CD8-positive, alpha-beta memory T cell (primary cell): ENCODE measurements at places on chromosomes 7 and 10.
A peak's percentile ranks its signal among the peaks of the same experiment; 100 is the strongest.

DNA sequence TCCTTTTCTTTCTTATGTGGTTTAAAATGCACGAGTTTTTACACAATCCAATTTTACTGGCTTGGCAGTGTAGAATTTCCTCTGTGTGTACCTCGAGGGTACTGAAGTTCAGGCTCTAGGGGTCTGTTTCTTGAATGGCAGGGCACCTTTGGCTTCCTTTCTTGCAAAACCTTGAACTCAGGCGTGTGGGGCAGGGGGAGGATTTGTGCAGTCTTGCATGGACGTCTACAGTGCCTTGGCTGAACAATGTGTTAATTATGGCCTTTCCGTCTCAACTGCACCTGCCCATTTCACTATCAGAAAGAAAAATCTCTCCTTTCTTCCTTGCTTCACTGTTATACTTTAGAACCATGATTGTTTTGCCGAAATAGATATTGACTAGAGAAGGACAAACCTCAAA is 570.9 kb downstream of the INHBA start:
- DNase-seq = no peak

DNA sequence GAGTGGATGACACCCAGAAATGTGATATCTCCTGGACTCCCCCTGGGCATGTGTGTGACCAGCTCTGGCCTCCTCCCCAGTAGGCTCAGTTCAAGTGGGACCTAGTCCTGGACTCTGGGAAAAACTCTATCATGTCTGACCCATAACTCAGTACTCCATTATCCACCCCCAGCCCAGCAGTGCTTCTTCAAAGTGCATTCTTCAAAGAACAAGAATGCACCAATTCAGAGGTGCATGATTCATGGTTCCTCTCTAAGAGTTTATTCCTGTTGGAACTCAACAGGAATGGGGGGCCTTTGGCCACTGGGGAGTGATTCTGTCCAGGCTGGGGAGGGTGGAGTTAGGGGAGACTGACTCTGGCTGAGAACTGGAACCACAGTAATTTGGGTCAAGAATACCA is 173.6 kb upstream of the CXCL12 start:
- no peak for DNase-seq

- peak; percentile 29 for DNase-seq
Measured at GRCh38 chr7:1753564-1753867, 83.4 kb downstream of the ELFN1 start.

DNA sequence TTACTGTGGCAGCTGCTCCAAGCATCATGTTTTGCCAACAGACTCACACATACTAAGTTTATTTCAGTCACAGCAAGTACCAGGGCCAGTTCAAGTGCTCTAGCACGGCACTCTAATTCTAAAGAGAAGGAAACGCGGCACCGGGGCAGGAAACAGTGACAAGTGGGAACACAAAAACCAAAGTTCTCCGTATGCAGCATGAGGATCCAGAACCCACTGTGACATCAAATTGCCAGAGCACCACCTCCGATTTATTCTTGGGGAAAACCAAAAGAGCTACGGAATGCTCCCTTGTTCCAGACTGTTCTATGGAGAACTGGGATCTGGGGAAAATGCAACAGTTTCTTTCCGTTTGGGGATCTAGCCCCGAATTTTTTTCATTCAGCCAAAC is 448 bp upstream of the PTER start:
- peak; percentile 53 for DNase-seq

DNA sequence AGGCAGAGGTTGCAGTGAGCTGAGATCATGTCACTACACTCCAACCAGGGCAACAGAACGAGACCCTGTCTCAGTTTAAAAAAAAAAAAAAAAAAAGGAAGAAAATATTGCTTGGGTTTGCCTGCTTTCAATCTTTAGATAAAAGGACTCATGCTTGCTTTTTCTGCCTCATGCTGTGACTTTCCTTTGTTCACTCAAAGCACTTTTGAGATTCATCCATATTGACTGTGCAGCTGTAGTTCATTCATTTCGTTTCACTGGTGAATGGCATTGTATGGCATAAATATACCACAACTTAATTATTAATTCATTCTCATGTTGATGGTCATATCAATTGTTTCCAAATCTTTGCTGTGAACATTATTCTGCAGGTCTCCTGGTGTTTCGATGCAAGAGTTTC is 97.6 kb upstream of the NFE2L3 start:
- no peak for DNase-seq

GRCh38 chr7:121023683-121024511 is 35.4 kb downstream of the CPED1 start:
- no peak for DNase-seq

DNA sequence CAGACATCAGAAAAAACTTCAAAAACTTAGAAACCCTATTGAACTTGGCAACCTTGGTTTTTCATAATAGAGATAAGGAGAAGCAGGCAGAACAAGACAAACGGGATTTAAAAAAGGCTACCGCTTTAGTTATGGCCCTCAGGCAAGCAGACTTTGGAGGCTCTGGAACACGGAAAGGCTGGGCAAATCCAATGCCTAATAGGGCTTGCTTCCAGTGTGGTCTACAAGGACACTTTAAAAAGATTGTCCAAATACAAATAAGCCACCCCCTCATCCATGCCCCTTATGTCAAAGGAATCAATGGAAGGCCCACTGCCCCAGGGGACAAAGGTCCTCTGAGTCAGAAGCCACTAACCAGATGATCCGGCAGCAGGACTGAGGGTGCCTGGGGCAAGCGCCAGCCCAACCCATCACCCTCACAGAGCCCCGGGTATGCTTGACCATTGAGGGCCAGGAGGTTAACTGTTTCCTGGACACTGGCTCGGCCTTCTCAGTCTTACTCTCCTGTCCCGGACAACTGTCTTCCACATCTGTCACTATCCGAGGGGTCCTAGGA is 115.3 kb downstream of the NRCAM start:
- no peak for DNase-seq

- DNase-seq = no peak
Measured at GRCh38 chr7:140723006-140723405, 26.5 kb downstream of the NDUFB2 start.

GRCh38 chr7:143735962-143736361 is 21.5 kb downstream of the CTAGE6 start:
- DNase-seq = no peak

DNA sequence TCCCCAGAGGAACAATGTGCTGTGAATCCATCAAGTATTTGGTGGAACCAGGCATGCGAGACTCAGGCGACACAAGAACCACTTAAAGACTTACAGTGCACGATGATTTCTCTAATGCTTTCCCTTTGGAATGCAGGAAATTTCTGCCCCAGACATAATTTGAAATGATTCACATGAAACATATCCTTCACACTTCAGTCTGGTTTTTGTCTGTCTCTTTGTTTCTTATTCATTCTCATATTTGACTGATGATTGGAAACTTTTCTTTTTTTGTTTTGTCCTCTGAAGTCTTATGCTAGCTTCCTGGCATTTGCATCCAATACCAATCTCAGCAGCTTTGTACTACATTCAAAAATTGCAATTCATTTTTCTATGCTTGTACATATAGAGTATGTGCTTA is 502.8 kb downstream of the PHTF2 start:
- DNase-seq = no peak

DNA sequence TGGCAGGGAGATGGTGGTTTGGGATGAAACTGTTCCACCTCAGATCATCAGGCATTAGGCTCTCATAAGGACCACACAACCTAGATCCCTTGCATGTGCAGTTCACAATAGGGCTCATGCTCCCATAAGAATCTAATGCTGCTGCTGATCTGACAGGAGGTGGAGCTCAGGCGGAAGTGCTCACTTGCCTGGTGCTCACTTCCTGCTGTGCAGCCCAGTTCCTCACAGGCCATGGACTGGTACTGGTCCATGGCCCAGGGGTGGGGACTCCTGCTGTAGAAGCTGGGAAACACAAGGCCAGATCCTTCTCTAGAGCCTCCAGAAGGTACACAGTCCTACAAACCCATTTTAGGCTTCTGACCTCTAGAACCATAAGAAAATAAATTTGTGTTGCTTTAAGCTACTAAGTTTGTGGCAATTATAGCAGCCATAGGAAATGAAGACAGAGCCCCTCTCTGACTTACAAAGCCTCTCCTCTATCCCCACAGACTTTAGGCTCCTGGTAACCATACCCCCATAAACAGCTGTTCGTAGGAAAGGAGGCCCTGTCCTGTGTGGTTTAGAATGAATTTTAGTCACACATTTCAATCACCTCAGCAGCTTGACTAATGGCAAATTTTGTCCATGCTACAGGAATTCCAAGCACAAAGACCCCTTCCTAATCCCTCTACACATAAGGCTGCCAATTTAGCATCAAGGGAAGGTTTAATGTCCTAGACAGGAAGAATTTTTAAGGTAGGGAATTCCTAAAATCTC is 206.1 kb upstream of the PHYHIPL start:
- no peak for DNase-seq

- DNase-seq = no peak
Measured at GRCh38 chr10:117546581-117547015, 4.1 kb downstream of the EMX2 start.

- no peak for DNase-seq
Measured at GRCh38 chr7:21276471-21277035, 151.3 kb upstream of the SP4 start.

DNA sequence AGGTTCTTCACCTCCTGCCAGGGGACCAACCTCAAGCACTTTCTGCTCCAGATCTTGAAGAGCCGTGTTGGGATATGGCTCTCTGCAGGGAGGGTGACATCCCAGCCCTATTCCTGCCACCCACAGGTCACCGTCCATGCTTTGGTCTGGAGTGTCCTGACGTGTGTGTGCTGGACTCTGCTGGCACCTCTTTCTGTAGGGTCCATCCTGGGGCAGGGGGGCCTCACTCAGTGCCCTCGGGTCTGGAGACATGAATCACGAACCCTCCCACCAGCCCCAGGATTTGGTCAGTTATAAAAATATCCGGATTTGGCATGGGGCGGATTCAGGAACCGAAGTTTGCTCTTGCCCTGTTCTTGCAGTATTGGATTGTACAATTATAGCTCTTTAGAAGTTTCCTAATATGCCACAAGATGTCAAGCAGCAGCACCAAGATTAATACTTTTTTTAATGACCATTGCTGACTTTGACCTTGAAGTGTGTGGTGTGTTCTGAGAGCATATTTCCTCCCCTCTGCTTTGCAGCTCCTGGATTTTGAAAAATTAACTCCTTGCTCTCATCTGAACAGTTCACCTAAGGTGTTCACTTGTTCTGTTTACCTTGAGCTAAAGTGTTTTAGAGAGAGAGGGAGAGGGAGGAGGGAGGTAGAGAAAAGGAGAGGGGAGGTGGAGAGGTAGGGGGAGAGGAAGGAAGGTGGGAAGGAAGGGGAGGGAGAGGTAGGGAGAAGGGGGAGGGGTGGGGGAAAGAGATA is 95.4 kb upstream of the SHH start:
- DNase-seq = no peak

DNA sequence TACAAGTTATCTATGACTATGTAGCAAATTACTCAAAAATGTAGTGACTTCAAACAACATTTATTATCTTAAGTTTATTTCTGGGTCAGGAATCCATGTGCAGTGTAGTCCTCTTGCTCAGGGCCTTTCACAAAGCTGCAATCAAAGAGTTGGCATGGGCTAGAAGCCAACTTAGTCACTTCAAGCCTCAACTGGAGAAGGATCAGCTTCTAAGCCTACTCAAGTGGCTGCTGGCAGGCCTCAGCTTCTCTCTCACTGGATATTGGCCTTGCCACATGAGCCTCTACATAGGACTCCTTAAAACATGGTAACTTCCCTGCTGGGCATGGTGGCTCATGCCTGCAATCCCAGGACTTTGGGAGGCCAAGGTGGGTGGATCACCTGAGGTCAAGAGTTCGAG is 5.0 kb upstream of the NFE2L3 start:
- DNase-seq = no peak

- no peak for DNase-seq
Measured at GRCh38 chr7:47549397-47549796, 32.5 kb downstream of the TNS3 start.

- DNase-seq = no peak
Measured at GRCh38 chr7:123581162-123581459, 20.5 kb upstream of the ASB15 start.
